ENCODE measurements at places on chromosomes 2 and 18.

GRCh38 chr2:47838686-47839085 lies 55.7 kb downstream of the MSH6 start:
- DNase-seq: peak; percentile 79

DNA sequence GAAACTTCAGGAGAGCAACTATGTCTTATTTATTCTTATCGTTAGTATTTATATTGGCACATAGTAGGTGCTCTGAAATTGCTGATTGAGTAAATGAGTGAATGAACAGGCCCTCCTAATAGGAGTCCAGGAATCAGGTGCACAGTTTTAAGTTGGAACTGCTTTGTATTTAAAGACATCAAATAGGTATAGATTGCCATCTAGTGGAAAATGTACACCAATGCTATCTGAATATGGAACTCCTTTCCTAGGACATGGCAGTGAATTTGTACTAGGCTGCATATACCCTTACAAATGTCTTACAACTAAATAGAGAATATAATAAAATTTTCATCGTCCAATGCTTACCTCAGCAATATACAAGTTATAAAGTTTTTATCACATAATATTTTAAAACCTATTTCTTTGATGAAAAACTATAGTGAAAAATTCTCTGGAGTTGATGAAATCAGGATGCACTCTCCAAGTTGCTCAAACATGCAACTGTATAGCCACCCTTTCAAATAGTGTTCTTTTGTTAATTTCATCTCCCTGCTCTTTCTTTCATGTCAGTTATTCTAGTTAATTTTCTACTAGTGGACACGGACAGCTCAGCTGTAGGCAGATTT lies 318.9 kb upstream of the SYT4 start:
- DNase-seq: peak; percentile 72

- no peak for DNase-seq
These were observed 268.1 kb upstream of the ATP5MC3 start for GRCh38 chr2:175449616-175450015.

- DNase-seq: no peak
These were observed 34.2 kb upstream of the CCNT2 start for GRCh38 chr2:134884435-134884834.

GRCh38 chr2:53744395-53745065 lies 23.1 kb upstream of the CHAC2 start:
- DNase-seq: no peak

DNA sequence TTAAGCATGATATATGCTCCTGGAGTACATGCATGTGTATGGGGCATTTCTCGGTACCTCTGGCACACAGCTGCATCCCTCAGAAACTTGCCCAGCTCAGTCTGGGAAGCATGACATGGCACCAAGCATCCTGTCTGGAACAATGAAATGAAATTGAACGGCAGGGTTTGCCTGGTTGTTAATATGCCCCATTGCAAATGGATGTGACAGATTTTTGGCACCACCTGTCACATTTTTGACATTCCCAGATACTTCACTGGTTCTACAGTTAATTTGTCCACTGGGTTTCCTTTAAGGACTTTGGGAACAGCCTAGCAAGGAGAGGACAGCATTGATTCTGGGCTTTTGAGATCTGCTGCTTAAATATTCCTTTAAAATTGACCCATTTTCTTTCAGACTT lies 305.8 kb downstream of the TSN start:
- DNase-seq: no peak

- DNase-seq: no peak
These were observed 29.2 kb upstream of the SETBP1 start for GRCh38 chr18:44651478-44651877.

DNA sequence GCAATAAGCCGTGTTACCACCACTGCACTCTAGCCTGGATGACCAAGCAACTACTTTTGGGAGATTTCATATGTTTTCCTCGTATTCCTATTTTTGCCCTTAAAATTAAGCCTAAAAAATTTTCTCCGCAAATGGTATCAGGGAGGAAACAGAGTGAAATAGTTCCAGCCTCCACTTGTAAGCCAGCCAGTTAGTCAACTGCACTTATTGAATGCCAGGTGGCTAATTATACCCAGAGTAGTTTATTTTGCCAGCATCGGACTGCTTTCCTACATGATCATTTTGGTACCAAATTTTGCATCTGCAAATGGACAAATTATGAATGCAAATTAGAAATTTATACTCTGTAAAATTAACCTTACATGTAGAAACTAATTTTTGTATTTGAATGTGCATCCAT lies 90.2 kb upstream of the ARHGAP28 start:
- DNase-seq: peak; percentile 30

- DNase-seq: no peak
These were observed 25.6 kb downstream of the RASGRP3 start for GRCh38 chr2:33502025-33502424.

DNA sequence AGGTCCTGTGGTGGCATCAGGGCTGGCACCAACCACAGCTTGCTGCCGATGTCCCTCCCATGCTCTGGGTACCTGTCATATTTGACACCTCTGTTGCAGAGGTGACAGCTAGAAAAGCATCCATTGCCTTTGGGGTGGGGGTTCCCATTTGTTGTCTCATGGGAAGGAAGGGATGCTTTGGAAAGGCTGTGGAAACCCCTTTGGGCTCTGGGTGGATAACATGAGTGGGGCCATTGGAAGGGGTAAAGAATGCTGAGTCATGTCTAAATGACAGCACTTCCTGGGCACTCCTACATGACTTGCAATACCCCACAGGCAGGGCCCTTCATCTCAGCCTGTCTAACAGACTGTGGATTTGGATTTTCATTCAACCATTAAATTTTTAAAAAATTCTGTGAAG lies 27.8 kb downstream of the CTIF start:
- no peak for DNase-seq
